ENCODE measurements at places on chromosomes 6 and 20. TPM values are rescaled to one million over a fixed set of nuclear protein-coding genes. Genes with fewer than 3 reads are reported as not detected.

DNA sequence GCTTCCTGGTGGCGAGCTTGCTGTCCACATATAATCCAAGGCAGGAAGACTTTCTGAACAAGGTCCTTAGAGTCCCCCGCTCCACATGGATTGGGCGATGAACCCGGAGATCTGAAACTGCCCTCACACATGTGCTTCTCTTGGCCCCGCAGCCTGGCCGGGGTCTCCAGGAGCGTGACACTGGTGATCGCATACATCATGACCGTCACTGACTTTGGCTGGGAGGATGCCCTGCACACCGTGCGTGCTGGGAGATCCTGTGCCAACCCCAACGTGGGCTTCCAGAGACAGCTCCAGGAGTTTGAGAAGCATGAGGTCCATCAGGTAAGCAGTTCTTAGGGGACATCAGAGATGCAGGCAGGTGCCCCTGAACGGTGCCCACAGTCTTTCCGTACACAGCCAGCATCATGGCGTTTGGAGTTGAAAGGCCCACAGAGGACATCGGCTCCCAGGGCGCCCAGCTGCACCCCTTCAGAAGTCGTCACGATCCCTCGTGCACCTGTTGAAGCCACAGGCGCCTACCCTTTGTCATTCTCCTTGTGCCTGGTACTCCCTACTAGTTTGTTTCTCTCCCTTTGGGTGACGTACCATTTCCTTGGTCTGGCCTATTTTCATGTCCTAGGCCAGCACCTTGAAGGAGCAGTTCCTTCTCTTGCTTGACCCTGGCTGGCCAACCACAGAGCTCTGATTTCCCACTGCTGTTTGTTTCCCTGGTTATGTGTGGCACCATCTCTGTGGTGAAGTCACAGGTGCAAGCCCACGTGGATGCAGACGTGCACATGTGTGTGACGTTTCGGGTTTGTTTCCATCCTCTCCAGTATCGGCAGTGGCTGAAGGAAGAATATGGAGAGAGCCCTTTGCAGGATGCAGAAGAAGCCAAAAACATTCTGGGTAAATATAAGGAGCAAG lies 43.3 kb upstream of the IRF4 start:
- H3K4me3 ChIP-seq = no peak overlapping the region
- no peak for DNase-seq
- H3K36me3 ChIP-seq = no peaks in the 10 kb centered on the region
- no peaks in the 10 kb centered on the region for H3K4me1 ChIP-seq

The RRAGD gene
- total RNA-seq = 43.2 TPM

The MAN1A1 gene
- 58.7 TPM for total RNA-seq

DNA sequence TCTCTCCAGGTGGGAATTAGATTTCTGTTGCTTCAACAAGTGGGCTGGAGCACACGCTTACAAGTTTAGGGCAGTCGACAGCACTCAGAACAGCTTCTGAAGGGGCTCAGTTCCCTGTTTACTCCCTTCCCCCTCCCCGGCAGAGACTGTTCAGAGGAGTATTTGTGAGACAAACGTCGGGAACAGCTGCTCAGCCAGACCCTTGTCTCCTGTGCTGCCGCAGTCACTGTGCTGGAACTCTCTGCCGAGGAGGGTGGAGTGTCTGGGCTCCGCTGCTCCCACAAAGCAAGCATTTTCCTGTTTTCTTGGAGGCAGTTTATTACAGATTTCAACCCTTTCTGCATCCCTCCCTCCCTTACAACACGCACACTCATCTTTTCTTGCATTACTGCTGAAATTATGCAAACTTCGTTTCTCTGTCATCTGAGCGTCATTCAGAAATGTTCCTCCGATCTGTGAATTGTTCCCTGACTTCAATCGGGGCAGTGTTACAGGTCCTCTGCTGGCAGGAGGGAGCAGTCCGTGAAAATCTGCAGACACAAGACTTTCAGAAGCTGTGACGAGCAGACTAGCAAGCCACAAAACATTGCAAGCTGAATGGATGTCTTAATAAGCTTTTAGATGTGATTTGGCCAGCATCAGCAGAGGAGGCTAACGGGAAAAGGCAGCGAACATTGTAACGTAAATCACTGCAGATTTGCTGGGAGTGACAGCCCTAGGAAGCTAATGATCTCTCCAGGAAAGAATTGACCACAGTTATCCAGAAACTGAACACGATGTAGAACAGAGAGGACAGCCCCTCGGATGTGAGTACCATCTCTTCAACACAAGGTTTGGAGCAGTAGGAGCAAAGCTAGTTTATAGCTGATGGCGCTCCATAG lies 76.2 kb downstream of the LYRM2 start:
- H3K36me3 ChIP-seq = no peaks in the 10 kb centered on the region
- no peaks in the 10 kb centered on the region for H3K4me1 ChIP-seq
- DNase-seq = no peak
- H3K4me3 ChIP-seq = no peak overlapping the region
- no peak overlapping the region for H3K27ac ChIP-seq
- no peaks in the 10 kb centered on the region for H3K27me3 ChIP-seq

The COL9A3 gene
- 2.3 TPM for total RNA-seq

DNA sequence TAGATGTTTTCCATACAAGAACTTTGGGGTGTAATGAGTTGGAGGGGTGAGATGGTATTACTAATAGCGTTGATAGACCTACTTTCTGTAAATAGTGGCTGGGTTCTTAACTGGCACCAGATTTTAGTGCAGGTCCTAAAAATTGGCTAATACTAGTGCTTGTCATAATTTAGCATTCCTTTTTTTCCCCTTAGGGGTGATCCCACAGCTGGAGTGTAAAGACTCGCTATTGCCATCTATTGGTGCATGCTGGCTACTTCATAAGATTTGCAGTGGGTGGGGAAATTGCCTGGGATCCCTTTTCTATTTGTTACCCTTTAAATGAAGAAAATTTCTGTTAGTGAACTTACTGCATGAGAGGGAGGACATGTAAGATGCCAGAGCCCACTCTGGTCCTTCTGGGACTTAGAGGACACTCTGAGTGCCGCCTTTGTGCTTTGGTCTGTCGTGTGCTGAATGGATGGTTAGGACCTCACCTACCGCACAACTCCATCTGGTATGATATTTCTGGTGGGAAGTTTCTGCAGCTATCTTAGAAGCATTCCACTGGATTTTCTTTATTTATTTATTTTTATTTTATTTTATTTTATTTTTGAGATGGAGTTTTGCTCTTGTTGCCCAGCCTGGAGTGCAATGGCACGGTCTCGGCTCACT lies 195.5 kb downstream of the JARID2 start:
- H3K27ac ChIP-seq = no peak overlapping the region
- peaks cover 88% of the 10 kb centered on the region for H3K4me1 ChIP-seq
- H3K4me3 ChIP-seq = no peak overlapping the region
- no peaks in the 10 kb centered on the region for H3K27me3 ChIP-seq
- no peaks in the 10 kb centered on the region for H3K36me3 ChIP-seq

Data from left lung (tissue), 14 donors.